ENCODE measurements at places on chromosomes 4 and X.

DNA sequence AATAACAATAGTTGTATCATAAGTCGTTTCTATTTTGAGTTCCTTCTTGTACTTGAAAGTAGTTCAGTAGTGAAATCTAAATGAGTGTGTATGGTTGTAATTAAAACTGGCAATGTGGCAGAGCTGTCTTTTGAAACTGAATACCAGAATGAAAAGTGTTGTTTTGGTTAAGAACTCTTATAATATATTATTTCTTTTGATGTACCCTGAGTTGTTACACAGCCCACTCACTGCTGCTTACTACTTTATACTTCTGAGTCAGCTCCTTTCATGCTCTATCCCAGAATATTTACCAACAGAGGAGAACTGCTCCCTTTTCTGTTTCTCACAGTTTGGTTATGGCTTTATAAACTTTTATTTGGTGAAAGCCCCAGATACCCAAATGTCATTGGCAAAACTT lies 28.8 kb downstream of the FAM199X start:
- DNase-seq, result no peak

- DNase-seq, result no peak
Observed at GRCh38 chr4:182562350-182562749, 319.1 kb downstream of the TENM3 start.

- DNase-seq, result no peak
Observed at GRCh38 chrX:132532913-132533312, 44.1 kb upstream of the MBNL3 start.

- DNase-seq, result no peak
Observed at GRCh38 chr4:136156947-136157346, 1375.3 kb downstream of the PCDH18 start.
